ENCODE measurements at places on chromosomes 13 and 19.

DNA sequence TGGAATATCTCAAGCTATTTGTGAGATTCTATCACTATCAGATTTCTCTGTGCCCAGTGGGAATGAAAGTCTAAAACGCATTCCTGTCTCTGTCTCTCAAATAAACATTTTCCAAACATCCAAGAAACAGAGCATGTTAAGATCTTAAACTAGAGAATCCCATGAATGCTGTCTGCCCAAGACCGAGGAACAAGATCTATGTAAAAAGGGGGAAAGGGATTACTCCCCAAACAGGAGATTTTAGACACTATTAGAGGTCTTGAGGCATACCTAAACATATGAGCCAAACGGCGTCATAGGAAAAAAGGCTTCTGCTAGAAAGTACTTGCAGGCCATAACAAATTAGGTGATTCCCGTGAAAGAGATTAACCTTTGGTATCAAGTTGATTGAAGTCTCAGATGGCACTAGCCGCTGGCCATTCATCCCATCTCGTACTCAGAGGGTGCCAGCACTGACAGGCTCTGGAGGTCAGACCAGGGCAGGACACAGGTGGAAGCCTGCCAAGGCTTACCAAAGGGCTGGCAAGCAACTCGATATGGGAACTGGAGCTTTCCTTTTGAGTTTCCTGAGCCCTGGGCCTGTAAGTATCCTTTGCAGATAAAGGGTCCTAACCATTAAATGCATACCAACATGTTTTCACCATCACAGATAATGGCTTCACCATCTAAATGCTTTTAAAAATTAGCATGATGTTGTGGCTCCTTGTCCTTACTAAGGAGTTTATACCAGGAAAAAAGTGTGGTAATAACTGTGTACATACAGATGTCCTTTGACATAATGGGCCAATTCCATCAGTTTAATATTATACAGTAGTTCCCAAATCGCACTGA lies 225.2 kb downstream of the FOXO1 start:
- no peak for DNase-seq

DNA sequence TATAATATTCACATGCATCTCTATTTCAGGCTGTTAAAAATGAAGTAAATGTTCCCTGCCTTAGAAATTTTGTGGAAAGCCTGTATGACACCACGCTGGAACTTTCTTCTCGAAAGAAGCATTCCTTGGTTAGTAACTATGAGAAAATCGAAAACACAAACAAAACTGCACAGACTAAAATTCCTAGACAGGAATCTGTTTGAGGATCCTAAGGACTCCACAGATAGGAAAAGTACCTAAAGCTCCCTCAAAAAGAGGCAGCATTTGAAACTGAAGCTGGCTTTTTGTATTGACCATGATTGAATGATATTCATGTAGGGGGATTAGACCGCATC lies 103.4 kb downstream of the FRY start:
- DNase-seq = no peak

DNA sequence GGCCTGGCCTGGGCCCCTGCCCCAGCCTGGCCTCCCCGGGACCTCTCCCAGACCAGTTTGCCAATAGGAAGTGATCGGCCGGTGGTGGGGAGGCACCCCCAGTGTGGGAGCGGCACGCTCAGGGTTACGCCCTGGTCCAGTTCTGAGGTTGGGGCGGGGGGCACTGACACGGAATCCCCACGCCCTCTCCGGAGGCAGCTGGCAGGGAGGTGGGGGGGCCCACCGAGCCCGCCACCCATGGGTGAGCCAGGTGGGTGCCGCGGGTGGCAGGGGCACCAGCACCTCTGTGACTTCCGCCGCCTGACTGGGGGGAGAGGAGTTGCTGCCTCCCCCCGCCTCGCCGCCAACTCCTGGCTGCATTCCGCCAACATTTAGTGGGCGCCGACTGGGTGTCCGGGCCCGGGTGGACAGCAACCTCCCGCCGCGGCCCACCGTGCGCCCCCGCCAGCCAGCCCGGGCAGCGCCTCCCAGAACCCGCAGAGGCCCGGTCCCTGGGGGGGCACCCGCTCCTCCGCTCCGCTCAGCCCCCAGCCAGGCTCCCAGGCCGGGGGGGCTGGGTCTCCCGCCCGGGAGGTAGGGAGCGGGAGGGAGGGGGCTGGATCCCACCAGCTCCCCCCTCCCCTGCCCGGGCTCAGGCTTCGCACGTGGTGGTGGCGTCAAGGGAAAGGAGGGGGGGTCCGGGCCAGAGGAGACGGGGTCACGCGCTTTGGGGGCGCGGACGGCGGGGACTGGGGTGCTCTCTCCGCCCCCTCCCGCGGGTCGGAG lies 2.0 kb downstream of the ZBTB7A start:
- DNase-seq = no peak

GRCh38 chr13:33206425-33206824 lies 79.1 kb downstream of the STARD13 start:
- no peak for DNase-seq

GRCh38 chr13:45016792-45017425 lies 27.6 kb downstream of the GPALPP1 start:
- DNase-seq = no peak

DNA sequence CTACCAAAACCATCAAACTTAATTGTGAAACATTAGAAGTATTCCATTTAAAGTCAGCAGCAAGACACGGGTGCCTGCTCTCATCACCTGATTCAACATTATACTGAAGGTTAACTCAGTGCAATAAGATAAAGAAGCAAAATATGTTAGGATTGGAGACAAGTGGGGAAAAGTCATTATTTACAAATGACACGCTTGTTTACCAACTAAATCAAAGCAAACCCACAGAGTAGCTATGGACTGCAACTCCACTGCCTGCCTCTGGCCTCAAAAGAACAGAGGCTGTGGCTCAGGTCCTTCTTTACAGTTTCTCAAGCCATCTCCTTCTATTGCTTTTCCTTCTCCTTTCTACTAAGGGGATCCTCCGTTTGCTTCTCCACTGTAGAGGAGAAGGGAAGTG lies 21.0 kb upstream of the ATP12A start:
- no peak for DNase-seq

DNA sequence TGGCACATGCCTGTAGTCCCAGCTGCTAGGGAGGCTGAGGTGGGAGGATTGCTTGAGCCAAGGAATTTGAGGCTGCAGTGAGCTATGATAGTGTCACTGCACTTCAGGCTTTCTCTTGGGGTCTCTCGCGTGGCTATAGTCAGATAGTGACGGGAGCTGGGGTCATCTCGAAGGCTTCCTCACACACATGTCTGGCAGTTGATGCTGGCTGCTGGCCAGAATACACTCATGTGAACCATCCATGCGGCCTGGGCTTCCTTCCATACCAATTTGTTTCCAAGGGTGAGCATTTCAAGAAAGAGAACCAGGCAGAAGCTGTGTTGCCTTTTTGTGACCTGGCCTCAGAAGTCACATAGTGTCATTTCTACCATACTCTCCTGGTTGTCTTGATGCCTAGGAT lies 26.4 kb downstream of the LEUTX start:
- no peak for DNase-seq

DNA sequence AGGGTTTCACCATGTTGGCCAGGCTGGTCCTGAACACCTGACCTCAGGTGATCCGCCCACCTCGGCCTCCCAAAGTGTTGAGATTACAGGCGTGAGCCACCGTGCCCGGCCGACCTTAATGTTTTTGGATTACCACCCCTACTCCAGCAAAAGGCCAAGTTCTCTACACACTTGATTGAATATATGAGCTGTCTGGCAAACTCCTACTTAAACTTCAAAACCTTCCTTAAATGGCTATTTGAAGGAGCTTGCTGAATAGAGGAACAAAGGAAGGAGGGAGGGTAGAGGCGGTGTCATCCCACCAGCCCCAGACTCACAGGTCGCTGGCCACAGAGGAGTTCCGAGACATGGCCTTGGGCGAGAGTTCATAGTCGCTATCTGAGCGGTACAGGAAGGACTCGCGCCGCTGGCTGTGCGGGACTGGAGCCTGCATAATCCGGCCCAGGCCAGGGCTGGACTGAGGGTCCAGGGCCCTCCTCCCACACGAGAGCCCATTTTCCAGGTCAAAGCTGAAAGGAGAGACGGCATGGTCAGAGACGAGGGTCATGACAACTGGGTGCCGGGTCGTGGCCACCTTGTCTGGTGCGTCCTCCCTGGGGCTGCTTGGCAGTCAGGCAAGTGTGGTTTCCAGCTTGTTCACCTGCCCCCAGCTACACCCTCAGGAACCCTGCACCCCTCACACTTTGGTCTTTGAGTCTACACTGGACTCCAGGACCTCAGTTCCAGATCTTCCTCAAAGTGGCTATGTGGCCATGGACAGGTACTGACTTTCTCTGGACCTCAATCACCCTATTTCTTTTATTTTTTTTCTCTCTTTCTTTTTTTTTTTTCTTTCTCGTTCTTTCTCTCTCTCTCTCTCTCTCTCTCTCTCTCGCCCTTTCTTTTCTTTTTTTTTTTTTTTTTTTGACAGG lies 4.2 kb downstream of the PDE4C start:
- no peak for DNase-seq

DNA sequence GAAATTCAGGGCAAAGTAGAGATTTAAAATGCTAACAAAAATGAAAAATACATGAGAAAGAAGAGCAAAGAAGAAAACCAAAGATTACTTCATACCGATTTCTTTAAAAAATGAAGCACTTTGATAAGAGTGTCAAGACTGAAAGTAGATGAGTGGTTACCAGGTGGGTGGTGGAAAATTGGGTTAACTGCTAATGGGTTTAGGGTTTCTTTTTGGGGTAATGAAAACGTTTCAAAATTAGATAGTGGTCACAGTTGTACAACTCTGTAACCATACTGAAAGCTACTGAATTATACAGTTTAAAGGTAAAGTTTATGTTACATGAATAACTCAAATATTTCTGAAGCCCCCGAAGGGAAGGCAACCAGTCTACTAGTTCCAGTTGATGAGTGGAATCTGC lies 179.4 kb downstream of the NDFIP2 start:
- no peak for DNase-seq

DNA sequence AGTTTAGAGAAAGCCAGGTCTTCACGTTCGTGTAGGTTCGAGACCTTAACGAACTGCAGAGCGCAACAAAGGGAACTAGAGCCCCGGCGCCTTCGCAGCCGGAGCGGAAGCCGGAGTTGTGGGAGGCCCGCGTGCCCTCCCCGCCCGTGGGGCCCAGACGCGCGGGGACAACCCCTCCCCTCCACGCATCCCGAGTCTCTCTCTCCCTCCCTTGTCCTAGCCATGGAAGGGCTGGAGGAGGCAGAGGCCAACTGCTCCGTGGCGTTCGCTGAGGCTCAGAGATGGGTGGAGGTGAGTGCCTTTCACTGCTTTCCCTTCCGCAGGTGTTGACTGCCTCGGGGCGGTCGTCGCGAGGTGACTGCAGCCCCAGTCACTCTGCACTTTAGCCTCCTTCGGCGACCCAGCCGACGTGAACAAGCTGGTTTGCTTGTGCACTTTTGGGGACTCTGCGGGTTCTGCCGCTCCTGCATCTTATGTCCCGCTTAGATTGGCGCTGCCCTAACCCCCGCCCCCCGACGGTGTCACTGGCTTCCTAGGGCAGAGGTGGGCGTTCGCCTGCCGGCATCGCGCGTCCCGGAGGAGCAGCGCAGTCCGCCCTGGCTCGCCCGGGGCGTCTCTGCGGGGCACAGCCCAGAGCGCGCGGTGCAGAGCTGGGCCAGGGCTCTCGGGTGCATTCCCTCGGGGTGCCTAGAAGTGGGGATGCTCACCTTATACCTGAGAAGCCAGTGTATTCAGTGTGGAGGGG lies 478 bp downstream of the LMO7 start:
- peak; percentile 4 for DNase-seq

GRCh38 chr19:38888876-38889275 lies 10.5 kb downstream of the SIRT2 start:
- DNase-seq = no peak

DNA sequence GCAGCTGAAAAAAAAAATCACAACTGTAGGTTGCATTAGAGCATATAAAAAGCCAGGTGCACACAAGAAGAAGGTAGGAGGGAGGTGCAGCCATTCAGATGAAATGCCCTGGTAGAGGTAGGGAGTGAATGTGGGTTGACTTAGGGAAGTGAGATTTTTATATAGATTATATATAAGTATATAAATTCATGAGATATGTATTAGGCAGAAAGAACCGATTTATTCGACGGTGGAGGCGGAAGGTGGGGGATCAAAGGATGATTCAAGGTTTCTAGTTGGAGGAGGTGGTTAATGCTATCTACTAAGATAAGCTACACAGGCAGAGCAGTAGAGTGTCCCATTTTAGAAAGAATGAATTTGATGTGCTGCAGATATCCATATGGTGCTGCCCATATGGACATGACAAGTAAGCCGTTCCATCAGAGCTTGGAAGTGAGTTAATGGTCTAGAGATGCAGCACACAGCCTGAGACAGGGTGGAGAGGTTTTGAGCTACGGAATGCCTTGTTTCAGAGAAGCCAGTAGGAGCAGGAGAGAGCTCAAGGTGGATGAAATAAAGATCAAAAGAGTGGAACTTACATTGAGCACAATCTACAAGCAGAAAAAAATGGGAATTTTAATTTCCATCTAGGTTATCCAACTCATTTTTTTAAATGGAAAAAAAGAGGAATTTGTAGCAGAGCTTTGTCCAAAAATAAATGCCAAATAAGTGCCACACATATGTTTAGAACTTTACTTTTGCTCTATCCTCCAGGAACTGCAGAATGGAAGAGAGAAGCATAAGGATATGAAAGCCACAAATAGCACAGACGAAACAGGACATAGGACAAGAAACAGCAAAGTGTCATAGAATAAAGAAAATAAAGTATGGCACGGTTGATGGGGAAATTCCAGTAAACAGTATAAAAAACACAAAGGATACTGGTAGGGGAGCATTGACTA lies 177.3 kb downstream of the PCDH9 start:
- no peak for DNase-seq

DNA sequence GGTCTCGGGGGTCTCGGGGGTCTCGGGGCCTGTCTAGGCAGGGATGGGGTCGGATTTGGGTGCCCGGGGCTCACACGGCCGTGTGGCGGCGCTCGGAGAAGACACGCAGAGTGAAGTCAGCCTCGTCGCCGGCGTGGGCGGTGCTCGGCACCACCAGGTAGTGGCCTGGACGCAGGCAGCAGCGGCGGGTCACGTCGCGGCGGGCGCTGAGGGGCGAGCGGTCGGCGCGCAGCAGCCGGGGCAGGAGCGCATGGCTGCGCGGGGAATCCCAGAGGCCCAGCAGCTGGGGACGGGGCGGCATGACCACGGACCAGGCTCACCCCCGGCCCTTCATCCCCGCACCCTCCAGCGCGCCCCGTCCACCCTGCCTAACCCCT lies 8.2 kb downstream of the CAPN12 start:
- DNase-seq = no peak

- no peak for DNase-seq
These were observed 406.3 kb downstream of the GPC5 start for GRCh38 chr13:91804724-91805123.

DNA sequence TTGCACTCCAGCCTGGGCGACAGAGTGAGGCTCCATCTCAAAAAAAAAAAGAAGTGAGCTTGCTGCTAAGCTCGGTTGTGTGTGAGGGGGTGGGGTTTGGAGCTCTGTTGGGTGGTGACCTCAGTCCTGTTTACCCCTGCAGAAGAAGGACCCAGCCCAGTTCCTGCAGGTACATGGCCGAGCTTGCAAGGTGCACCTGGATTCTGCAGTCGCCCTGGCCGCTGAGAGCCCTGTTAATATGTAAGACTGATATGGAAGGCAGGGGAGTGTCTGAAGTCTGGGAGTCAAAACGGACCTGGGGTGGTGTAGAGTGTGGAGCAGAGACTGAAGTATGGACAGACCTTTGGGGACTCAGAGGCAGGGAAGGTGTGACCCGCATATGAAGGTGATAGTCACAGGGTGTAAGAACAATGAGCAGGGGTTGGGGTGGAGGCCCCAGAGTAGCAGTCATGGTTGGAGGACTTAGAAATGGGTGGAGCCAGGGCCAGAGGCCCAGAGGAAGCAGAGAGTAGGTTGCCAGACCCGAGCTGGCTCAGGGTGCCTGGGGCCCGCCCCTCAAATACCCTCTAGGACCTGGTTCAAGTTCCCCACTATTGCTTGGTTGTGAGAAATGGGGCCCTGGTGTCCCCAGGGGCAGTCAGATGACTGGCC lies 13.2 kb downstream of the CLASRP start:
- DNase-seq = no peak

All from activated CD4-positive, alpha-beta T cell treated with anti-CD3 and anti-CD28 coated beads, Interleukin-2, amount 50 U/mL, for 24 hours (primary cell).